ENCODE measurements at places on chromosomes 4 and X. TPM values are rescaled to one million over a fixed set of nuclear protein-coding genes. Genes with fewer than 3 reads are reported as not detected.

DNA sequence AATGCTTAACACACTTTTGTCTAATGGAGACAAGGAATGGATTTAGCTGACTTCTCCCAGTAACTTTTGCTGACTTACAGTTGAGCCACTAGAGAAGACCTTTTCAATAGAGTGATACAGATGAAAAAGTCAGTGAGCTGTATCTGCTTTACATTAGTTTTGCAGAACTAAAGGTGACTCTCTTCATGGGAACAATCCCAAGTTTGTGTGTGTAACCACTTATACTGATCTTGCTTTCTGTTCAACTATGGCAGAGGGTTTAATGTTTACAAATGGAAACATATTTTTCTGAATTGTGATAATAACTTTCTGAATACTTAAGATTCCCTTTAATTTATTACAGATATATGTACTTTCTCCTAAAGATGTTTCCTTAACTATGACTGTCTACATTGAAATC lies 182.6 kb upstream of the PUDP start:
- peaks cover 4% of the 10 kb centered on the region for H3K36me3 ChIP-seq
- DNase-seq, result no peak
- no peak overlapping the region for H3K27ac ChIP-seq
- peaks cover 3% of the 10 kb centered on the region for H3K27me3 ChIP-seq
- peaks cover 13% of the 10 kb centered on the region for H3K4me1 ChIP-seq

DNA sequence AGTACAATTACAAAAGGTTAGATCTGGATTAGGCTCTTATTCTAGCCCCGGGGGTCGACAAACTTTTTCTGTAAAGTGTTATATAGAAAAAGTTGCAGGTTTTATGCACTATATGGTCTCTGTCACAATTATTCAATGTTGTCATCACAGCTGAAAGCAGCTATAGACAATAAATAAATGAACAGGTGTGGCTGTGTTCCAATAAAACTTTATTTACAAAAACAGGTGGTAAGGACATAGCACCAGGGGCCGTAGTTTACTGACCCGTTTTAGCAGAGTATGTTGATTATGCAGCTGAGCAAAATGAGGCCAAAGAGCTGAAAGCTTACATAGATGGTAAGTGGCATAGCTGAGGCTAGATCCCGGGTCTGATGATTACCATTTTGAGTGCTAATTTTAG lies 13.0 kb upstream of the CXorf38 start:
- DNase-seq, result no peak
- H3K27me3 ChIP-seq, result no peaks in the 10 kb centered on the region

GRCh38 chrX:124231451-124231759 lies 101.1 kb upstream of the TEX13D start:
- H3K27me3 ChIP-seq, result no peaks in the 10 kb centered on the region
- no peak overlapping the region for H3K27ac ChIP-seq
- no peaks in the 10 kb centered on the region for H3K36me3 ChIP-seq
- no peak for DNase-seq
- H3K4me3 ChIP-seq, result no peak overlapping the region
- no peaks in the 10 kb centered on the region for H3K4me1 ChIP-seq

GRCh38 chr4:19092797-19093196 lies 1071.2 kb upstream of the LCORL start:
- peaks cover 6% of the 10 kb centered on the region for H3K4me1 ChIP-seq
- H3K36me3 ChIP-seq, result no peaks in the 10 kb centered on the region
- no peak for DNase-seq

DNA sequence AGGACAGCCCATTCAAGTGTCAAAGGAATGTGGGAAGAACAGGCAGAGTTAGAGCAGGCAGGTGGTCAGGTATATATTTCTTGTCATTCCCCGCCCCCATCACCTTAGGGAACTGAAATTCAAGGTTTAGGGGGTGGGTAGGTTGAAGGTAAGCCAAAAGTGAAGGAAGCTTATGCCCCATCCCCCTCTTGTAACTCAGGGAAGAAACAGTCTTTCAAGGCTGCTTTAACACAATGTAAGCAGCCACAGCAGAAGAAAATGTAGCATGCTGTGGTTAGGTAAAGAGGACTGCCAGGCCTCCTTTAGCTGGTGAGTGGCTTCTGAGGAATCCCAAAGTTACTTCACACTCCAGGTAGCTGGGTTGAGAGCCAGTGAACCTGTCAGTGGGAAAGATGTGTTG lies 122.3 kb downstream of the RS1 start:
- H3K27me3 ChIP-seq, result no peaks in the 10 kb centered on the region
- H3K4me3 ChIP-seq, result no peak overlapping the region
- DNase-seq, result no peak

DNA sequence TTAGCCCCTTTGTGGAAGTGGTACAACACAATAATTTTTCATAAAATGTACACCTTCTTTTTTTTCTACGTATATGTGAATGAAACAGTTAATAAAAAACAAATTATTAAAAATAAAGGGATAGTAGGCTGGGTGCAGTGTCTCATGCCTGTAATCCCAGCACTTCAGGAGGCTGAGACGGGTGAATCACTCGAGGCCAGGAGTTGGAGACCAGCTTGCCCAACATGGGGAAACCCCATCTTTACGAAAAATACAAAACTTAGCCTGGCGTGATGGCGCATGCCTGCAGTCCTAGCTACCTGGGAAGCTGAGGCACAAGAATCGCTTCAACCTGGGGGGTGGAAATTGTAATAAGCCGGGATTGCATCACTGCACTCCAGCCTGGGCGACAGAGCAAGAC lies 244.9 kb downstream of the RAPGEF2 start:
- peaks cover 3% of the 10 kb centered on the region for H3K27me3 ChIP-seq
- no peak overlapping the region for H3K27ac ChIP-seq
- no peak for DNase-seq
- H3K4me3 ChIP-seq, result no peak overlapping the region
- peaks cover 57% of the 10 kb centered on the region for H3K36me3 ChIP-seq

- no peaks in the 10 kb centered on the region for H3K36me3 ChIP-seq
- no peaks in the 10 kb centered on the region for H3K27me3 ChIP-seq
- DNase-seq, result no peak
- H3K4me1 ChIP-seq, result no peaks in the 10 kb centered on the region
- no peak overlapping the region for H3K27ac ChIP-seq
Measured at GRCh38 chr4:66647476-66647875, 897.8 kb downstream of the CENPC start.

DNA sequence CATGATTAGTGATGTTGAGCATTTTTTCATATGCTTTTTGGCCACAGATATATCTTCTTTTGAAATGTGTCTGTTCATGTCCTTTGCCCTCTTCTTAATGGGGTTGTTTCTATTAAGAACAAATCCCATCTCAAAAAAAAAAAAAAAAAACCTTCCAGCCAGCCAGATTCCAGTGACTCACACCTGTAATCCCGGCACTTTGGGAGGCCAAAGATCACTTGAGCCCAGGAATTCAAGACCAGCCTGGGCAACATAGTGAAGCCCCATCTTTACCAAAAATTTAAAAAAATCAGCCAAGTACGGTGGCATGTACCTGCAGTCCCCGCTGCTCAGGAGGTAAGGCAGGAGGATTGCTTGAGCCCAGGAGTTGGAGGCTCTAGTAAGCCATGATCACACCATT lies 5.1 kb downstream of the RAB33B start:
- H3K36me3 ChIP-seq, result peaks cover 5% of the 10 kb centered on the region
- H3K27me3 ChIP-seq, result peaks cover 5% of the 10 kb centered on the region
- no peak overlapping the region for H3K27ac ChIP-seq
- H3K4me1 ChIP-seq, result peaks cover 41% of the 10 kb centered on the region

DNA sequence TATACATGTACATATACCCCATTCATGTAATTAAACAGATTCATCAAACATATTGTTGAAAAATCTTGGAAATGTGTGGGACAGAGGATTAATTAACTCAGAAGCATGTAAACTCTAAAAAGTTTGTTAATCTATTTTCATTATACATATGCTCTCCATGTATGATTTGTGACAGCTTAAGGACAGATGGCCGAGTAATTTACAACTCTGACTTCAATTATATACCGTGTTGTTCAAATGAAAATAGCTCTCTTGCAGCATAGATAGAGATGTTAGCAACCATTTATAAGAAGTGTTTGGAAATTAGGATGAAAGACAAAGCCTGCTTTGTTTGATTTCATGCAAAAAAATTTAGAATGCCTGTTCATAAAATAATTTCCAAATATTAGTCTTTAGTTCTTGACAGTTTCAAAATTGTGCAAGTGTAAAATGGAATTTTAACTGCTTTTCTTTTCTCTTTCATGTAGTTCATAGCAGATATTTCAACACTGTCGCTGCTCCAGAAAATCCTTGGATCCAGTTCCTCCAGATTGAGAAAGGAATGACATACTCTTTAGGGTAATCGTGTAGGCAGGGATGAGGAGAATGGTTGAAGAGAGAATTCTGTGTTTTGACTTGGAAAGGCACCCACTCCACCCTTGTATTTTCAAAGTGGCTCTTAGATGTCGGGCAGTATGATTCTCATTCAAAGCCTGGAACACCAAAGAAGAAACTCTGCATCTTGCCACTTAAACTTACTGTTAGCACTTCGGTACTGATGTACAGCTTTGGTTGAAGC lies 23.1 kb downstream of the AFF2 start:
- H3K4me3 ChIP-seq, result no peak overlapping the region
- no peaks in the 10 kb centered on the region for H3K36me3 ChIP-seq
- H3K27ac ChIP-seq, result no peak overlapping the region
- peaks cover 7% of the 10 kb centered on the region for H3K4me1 ChIP-seq
- H3K27me3 ChIP-seq, result no peaks in the 10 kb centered on the region

DNA sequence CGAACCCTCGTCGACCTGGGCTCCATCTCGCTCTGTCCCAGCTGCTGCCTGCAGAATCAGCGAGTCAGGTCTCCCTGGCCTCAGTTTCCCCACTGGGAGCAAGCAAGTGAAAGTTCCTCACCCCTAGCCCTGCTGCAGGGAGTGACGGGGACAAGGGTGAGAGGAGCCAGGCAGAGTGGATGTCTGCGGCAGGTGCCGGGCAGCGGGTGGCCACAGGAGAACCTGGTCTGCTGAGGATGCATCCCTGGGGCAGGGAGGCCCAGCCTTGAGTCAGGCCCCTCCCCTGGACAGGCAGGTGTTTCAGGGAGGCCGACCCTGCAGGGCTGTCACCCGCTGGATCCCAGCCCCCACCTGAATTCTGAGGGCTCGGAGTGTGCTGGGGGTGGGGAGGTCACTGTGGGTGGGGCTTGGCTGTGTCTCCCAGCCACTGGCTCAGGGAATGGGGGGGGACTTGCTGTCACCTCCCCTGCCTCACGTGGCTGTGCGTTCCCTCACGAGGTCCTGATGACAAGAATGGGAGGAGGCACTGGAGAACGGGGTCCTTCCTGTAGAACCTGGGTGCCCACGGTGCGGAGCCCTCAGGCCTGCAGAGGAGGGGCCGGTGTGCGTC lies 33.2 kb downstream of the LRPAP1 start:
- no peak overlapping the region for H3K27ac ChIP-seq
- H3K4me1 ChIP-seq, result peaks cover 8% of the 10 kb centered on the region
- peaks cover 5% of the 10 kb centered on the region for H3K36me3 ChIP-seq
- DNase-seq, result no peak
- no peak overlapping the region for H3K4me3 ChIP-seq

DNA sequence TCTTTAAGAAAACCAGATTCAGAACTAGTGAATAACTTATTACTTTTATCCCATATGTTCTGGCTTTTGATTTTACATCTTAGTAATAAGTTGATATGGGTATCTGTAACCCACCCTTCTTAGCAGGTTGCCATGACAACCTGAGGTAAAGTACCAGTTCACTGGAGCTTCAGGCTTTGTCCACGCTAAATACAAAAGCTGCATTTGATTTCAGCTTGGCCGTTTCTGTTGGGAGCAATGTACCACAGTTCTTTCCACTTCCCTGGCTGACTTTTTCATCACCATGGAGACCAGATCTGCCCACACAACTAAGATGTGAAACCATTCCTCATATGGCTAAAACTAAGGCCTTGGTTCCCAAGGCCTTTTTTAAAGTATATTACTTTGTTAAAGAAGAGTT lies 26.1 kb downstream of the KLHL34 start:
- H3K4me1 ChIP-seq, result no peaks in the 10 kb centered on the region
- peaks cover 5% of the 10 kb centered on the region for H3K27me3 ChIP-seq
- no peak for DNase-seq
- no peak overlapping the region for H3K27ac ChIP-seq
- no peaks in the 10 kb centered on the region for H3K36me3 ChIP-seq
- no peak overlapping the region for H3K4me3 ChIP-seq

DNA sequence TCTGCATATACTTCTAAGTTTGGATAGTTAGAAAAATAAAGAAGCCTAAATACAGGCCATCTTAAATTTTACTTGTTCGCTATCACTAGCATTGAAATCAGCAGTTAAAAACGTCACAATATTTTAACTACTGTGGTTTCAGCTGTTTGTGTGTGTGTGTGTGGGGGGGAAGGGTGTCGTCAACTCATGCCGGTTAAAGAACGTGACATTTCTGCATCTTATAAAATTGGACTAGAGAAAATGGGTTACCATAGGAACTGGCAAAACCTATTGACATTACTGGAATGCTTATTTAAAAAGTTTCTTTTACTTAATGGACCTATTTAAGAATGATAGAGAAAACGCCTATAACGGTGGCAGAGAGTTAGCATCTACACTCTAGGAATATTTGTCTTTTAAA lies 1.2 kb upstream of the CNKSR2 start:
- H3K4me1 ChIP-seq, result no peaks in the 10 kb centered on the region
- no peak overlapping the region for H3K4me3 ChIP-seq
- no peak for DNase-seq

- DNase-seq, result no peak
- peaks cover 12% of the 10 kb centered on the region for H3K27me3 ChIP-seq
- no peak overlapping the region for H3K27ac ChIP-seq
- H3K4me1 ChIP-seq, result no peaks in the 10 kb centered on the region
- no peak overlapping the region for H3K4me3 ChIP-seq
Measured at GRCh38 chr4:6732441-6733357, 16.7 kb downstream of the BLOC1S4 start.

GRCh38 chr4:112735474-112735951 lies 98.6 kb downstream of the LARP7 start:
- H3K36me3 ChIP-seq, result peaks cover 4% of the 10 kb centered on the region
- peaks cover 16% of the 10 kb centered on the region for H3K4me1 ChIP-seq
- peaks cover 2% of the 10 kb centered on the region for H3K27me3 ChIP-seq

DNA sequence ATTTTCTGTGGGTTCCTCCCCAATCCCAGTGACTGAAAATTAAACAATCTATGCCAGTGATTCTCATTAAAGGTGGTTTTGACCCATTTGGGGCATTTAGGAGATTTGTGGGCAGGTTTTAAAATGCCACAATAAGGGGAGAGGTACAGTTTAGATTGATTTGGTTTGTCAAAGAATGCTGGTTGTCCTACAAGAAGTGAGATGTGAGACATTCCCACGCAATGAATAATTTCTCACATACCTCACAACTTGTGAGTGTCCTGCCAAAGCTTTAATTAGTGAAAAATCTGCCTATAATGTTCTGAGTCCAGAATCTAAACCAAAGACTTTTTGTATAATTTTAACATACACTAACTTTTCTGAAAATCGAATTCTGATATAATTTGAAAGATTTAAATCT lies 199.4 kb downstream of the MAPK10 start:
- H3K27me3 ChIP-seq, result no peaks in the 10 kb centered on the region
- DNase-seq, result no peak
- H3K27ac ChIP-seq, result no peak overlapping the region
- no peak overlapping the region for H3K4me3 ChIP-seq
- no peaks in the 10 kb centered on the region for H3K36me3 ChIP-seq
- H3K4me1 ChIP-seq, result no peaks in the 10 kb centered on the region

The PGM2 gene
- 16.6 TPM for total RNA-seq

The HTN3 gene
- total RNA-seq, result not detected

The LAP3 gene
- 150 TPM for total RNA-seq

The DSPP gene
- total RNA-seq, result not detected

The MAGEA8 gene
- not detected for total RNA-seq

The RNF212 gene
- total RNA-seq, result 3.3 TPM

The MTCP1 gene
- total RNA-seq, result 15.2 TPM

The PASD1 gene
- total RNA-seq, result not detected

The SPATA18 gene
- total RNA-seq, result 17.3 TPM

All from endothelial cell (in vitro differentiated cells).